Inflammatory macrophage treated with lipopolysaccharide for 4 hours (primary cell): ENCODE measurements at places on chromosomes 7 and 10.
A peak's percentile ranks its signal among the peaks of the same experiment; 100 is the strongest.

DNA sequence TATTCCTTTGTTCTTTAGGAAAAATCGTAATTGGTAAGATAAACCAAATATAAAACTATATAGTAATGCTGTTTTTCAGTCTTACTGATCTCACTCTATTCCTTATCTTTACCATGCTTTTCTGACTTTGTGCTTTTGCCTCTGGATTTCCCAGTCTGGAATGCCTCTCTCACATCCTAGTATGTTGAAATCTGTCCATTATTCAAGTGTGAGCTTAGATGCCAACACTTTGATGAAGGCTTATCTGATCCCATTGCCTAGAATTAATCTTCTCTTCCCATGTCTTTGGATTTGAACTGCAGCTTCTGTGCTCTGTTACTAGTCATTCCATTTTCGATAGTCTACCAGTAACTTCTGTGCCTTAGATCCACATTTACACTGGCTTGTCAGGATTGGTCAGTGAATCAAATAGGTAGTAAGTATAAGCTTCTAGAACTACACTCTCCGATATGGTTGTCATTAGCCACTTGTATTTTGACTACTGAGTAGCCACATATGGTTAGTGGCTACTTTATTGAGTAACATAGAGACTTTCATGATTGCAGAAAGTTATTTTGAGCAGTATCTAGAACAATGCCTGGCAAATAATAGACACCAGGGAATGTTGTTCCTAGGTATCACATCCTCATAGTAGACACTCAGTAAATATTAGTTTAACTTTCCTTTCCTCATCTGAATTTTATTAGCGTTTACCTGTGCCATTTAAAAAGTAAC is 92.9 kb downstream of the BMPR1A start:
- no peak for DNase-seq

DNA sequence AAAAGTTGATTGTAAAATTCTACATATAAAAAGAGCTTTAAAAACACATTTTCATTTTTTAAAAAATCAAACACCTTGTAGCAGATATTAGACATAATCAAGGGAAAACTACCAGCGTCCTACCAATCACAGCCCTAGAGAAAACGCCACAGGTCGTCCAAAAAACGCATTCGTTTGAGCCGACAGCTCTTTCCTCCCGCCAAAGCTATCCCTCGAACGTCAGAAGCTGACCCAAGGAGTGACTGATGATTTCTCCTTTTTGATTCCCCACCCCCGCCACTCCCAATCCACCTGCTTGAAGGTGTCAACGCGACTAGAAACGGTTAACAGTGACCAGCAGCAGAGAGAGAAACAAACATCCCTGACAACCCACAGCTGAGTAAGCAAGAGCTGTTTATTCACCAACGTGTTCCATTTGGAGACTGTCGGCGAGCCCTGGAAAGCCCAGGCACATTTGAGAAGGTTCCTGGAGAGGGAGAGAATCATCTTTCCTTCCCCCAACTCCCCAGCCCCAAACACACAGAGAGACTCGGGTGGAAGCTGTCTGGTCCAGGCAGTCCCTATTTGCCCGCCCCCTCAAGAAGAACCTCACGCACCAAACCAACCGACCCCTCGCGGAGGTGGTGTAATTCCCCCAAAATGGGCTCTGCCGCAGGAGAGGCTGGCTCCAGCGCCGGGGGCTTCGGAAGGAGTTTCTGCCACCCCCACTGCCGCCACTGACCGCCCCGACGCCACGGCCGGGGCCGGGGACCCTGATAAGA is 622 bp downstream of the CPEB3 start:
- peak; percentile 26 for DNase-seq

- DNase-seq = no peak
Measured at GRCh38 chr10:91378061-91378460, 32.1 kb upstream of the HECTD2 start.

DNA sequence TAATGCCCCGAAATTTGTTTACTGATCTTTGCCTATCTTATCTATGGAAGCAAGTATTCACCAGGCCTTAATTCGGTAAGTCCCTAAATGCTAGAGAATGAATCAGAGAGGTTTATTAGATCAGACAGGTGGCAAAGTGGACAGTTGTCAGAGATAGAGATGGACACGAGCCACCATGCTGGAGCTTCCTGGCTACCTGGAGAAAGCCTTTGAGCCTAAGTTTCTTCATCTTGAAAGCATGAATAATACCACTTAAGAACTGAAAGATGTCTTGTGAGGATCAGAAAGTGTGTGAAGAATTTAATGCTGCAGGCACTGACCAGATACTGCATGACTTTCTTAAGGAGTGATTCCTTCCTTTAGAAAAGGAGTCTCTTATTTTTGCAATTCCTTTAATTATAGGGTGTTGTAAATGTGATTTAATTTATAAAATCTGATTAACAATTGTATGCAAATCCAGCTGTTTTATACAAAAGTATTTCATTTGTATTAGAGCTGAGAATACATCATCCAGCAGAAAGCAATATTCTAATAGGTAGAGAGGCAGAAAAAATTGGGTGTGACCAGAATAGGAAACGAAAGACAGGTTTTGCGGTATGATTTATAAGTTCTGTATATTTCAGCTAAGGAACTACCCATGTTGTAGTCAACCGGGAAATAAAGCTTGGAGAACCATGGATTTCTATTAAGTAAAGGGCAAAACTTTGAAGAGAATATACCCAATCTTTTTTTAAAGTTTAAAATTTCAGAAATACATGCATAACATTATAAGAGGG is 82.7 kb downstream of the SMURF1 start:
- DNase-seq = no peak

DNA sequence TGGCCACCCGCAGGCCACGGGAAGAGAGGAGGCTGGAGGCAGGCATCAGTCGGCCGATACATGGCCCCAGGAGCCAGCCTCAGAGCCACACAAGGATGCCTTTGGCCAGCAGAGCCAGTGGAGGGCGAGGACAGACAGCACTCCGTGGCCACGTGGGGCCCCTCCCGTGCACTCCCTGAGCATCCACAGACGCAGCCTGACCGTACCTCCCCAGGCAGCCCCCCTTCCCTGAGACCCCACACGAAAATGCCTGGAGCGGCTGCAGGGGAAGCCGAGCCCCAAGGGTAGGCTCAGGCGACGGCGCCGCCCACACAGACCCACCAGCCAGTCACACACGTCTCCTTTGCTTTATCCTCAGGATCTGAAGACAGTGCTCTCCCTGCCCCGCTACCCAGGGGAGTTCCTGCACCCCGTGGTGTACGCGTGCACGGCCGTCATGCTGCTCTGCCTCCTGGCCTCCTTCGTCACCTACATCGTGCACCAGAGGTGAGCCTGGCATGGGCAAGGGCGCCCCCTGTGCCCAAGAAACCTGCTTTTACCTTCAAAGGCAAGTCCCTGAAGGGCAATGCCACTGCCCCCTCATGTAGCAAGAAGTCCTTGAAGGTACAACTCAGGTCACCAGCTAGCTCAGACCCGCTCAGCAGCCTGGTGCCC is 9.0 kb downstream of the ADGRA1 start:
- DNase-seq = no peak

DNA sequence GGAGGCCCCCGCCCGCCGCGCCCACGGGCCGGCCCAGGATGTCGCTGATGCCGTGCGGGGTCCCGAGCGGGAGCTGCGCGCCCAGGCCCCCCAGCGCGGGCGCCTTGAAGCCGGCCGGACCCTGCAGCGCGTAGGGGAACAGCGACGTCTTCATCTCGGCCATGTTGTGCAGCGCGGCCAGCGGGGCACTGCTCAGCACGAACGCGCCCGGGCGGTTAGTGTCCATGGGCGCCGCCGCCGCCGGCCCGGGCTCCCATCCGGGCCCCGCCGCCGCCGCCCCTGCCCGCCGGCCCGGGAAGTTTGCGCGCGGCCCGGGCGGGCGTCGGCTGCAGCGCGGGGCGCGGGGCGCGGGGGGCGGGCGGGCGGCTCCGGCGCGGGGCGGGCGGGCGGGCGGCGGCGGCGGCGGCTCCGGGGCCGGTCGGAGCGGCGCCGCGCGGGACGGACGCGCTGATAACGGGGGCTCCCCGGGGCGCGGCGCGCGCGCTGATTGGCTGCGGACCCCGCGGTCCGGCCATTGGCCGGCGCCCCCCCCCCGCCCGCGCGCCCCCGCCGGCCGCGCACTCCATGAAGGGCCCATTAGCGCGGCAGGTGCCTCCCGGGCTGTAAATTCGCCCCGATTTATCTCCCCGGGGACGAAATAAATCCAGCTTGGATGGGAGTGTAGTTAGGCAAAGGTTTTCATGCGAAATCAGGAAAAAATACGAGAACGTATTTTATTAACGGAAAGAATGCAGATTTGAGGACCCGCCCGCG is at the start of gene NKX6-2:
Gene NKX6-2 (minus strand): TSS at position 425 of the 753 bp plus-strand sequence. CDS start 199 bp downstream, at position 226.
- DNase-seq = no peak

- no peak for DNase-seq
Measured at GRCh38 chr7:31646942-31647341, 40.1 kb upstream of the PPP1R17 start.
